Pancreas (tissue), 10 donors: ENCODE measurements at places on chromosomes 12 and 14. TPM values are rescaled to one million over a fixed set of nuclear protein-coding genes. Genes with fewer than 3 reads are reported as not detected.

- no peak for DNase-seq
Observed at GRCh38 chr14:34359420-34360117, 102.5 kb downstream of the SPTSSA start.

- no peak for DNase-seq
Observed at GRCh38 chr14:69242311-69243224, 17.4 kb upstream of the GALNT16 start.

DNA sequence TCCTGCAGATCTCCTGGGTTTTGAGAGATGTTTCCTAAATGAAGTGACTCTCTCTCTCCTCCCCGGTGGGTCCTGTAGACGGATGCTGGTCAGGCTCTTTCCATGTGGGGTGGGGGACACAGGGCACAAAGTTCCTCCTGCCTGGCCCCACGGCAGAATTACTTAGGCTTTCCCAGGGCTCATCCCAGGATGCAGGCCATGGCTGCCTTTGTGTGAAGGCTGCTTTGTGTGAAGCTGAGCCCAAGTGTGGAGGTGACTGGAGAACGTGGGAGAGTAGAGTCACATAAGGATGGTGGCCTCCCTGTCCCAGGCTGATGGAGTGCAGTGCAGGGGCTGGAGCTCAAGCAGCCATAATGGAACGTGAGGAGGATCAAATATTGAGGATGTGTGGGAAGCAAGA, 200.2 kb downstream of the ADGRD1 start:
- DNase-seq: no peak

DNA sequence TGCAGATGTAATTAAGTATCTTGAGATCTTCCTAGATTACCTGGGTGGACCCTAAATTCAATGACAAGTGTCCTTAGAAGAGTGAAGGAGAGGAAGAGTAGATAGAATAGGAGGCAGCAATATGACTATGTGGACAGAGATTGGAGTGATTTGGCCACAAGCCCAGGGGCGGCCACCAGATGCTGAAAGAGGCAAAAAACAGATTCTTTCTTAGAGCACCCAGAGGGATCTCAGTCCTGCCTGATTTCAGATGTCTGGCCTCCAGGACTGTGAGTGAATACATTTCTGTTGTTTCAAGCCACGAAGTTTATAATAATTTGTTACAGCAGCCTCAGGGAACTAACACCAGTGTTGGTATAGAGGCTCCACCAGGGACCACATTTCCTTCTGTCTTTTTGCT, 67.3 kb downstream of the DACT1 start:
- DNase-seq: no peak

DNA sequence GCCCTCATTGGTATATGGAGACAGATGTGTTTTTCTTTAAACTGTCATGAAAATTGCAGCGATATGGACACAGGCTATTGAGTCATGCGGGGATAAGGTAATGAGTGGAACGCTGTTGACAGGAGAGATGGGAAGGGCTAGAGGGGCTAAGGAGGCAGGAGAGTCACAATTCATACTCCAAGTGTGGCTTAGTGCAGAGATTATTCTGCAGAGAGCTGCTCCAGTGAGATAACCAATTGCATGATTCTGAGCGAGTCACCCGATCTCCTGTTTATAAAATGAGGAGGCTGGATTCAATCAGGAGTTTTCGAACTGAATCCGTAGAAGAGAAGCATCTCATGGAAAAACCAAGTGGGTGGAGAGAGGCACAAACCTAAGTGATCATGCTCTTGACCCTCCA, 106.4 kb upstream of the PLEKHG7 start:
- no peak for DNase-seq

DNA sequence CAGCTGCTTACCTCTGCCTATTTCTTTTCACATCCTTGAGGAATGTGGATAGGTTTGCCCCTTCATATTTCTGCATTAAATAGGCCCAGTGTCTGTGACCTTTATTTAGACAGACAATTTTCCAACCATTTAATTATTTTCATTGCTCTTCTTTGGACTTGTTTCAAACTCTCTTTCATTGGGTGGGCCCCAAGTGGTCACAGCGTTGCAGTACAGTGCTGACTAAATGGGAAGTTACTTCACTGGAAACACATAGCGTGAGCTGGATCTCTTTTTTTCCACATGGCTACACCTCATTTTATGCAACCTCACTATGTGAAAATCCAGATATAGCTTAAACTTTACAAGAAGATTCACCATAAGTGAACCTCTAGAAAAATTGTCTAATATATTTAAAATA, 438.9 kb downstream of the ADAMTS20 start:
- DNase-seq: no peak

DNA sequence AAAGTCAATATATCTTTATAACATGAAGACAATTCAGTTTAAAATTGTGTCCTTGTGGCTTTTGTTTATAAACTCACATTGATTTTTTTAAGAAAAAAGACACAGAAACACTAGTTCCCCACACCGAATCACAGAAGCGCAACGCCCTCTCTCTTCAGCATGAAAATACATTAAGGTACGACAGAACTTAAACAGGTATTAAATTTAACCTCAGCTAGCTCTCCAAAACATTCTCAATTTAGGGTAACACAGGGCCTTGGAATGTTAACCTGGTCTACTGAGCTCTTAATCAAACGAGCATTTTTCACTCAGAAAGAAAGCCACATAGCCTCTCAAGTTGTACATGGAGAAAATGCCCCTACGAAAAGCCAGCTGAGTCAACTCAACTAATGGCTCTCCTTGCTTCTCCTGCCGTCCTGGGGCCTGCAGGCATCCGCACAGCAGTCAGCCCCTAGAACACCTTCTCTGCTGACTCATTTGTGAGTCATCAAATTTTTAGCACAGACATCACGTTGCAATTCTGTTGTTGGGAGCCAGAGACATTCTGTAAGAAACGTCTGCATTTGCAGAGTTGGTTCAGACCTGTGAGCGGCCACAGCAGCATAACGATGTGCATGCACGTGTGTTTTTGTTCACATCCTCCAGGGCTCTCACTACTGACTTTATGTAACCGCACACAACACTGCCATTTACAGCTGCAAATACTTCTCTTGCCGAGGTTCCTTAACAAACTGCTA, 141.6 kb downstream of the ITPR2 start:
- no peak for DNase-seq

DNA sequence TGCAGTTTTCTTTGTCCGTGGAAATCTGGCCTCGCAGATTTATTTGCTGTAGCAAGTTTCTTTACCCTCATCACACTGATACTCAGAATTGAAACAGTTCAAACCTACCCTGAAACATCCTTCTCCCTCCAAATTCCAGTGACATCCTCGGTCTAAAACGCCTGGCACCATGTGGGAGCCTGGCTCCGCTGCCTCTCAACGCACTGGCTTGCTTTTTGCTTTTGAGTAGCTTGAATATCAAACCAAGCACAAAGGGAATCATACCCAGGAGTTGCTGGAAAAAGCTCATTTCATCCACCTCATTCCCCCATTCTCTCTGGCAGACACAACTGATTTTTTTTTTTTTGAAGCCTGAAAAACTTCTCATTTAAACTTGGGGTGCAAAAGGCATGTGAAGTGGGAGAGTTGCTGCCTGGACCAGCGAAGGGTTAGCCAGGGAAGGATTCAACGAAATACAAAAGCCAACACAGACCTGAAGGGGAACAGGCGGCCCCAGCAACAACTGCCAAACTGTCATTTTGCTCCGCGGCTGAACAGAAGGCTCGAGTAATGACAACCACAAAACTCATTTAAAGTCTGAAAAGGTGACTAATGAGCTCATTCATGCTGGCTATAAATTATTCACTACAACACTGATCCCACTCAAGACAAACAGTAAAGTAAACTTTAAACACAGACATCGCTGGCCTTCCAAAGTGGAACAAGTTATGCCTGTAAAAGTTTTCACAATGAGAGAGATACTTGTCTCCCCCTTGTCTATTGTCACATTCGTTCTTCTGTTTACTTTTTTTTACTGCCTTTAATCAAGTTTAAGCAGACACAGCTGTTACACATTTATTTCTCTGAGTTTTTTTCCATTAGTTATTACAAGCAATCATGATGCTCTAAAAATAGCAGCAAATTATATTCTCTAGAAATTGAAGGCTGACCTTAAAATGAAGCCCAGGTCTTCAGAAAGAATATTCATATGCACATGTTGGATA, 12.5 kb upstream of the FOXN3 start:
- DNase-seq: no peak

DNA sequence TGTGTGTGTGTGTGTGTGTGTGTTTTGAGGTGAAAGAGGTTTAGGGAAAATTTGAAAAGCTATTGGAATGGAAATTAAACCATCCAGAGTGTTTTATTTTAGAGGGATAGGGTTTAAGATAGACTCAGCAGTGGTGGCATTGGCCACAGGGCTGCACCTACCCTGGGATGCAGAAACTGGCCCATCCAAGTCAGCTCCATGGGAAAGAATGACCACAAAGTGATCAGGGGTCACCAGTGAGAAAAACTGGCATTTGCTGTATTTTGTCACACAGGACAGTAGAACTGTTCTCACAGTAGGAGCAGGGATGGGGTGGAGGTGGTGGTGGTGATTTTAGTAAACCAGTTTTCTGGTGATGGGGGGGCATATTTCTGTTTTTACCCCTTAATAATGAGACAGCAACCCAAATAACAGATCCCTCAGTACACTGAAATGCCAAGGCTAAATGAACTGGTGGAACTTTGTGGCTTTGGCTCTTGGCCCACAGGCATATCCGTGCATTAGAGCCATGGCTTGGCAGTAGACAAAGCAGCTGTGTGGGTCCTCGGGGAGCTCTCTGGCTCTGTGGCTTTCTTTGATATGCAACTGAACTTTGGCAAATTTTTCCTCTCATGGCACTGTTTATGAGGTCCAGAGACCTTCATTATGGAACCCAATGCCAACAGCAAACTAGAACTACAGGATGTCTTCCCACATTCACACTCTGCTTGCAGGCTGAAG, 348.3 kb downstream of the ZFP36L1 start:
- peak; percentile 62 for DNase-seq

DNA sequence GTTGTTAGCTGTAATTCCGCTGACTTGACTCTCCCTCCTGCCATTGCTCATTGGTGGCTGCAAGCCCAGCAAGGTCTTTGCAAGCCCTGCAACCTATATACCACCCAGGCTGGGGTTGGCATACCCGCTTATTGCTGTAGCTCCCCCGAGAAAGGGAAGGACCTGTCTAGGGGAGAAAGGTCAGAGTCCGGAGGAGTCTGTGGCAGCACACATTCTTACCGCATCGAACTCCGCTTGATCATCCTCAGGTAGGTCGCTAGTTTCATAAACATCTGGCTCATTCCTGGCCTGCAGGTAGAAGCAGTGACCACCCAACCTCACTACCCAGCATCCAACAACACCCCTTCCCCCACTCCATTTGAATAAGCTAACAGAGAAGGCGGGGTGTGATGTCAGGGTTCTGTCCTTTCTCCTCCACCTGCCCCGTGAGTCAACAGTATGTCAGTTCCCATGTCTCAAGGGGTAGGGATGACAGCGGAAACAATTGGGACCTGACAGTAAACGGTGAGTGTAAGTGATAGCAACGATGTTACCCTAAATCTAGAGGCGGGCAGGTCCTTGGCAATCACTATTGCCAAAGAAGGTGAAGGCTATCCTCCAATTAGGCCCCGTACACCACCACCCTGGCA, 1.1 kb downstream of the DCTN2 start:
- peak; percentile 32 for DNase-seq

GRCh38 chr12:75884465-75884985, 147.1 kb downstream of the PHLDA1 start:
- DNase-seq: no peak

DNA sequence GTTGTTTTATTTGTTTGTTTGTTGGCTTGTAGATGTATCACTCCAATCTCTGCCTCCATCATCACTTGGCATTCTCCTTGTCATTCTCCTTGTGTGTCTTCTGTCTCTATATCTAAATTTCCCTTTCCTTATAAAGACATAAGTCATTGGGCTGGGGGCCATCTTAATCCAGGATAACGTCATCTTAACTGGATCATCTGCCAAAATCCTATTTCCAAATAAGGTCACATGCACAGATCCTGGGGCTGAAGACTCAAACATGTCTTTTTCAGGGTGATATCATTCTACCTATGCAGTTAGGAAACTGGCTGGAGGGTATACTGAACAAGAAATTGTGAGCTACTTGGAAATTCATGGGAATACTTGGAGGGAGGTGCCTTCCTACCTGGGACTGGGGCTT, 8.7 kb upstream of the CCDC60 start:
- DNase-seq: no peak

- DNase-seq: no peak
Observed at GRCh38 chr14:101963052-101963451, 1.3 kb upstream of the DYNC1H1 start.

- no peak for DNase-seq
Observed at GRCh38 chr12:50482571-50482970, 22.2 kb upstream of the DIP2B start.

GRCh38 chr14:61965030-61965745, 203.0 kb downstream of the SNAPC1 start:
- DNase-seq: no peak

GRCh38 chr12:66573605-66574004, 105.3 kb downstream of the GRIP1 start:
- no peak for DNase-seq

GRCh38 chr12:122836027-122836921, 1.0 kb downstream of the HIP1R start:
- DNase-seq: peak; percentile 54

- peak; percentile 98 for DNase-seq
Observed at GRCh38 chr12:124359671-124360581, 65.0 kb downstream of the RFLNA start.

GRCh38 chr14:100540926-100541620, 46.1 kb downstream of the BEGAIN start:
- peak; percentile 52 for DNase-seq

- no peak for DNase-seq
Observed at GRCh38 chr12:117038919-117039318, 60.3 kb downstream of the TESC start.

GRCh38 chr12:69243099-69244084, 4.0 kb downstream of the CPSF6 start:
- DNase-seq: no peak

DNA sequence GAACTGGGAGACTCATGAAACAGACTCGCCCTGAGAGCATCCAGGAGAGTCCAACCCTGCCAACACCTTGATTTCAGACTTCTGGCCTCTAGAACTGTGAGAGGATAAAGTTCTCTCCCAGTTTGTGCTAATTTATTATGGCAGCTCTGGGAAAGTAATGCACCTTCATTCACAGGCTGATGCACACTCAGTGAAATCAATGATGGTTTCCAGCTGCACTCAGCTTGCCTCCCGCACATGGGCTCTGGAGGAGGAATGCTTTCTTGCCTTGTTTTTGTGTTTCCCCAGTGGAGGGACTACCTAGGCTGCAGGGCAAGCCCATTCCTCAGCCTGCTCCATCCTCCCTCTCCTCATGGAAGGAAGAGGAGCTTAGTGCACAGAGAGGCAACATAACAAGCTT, 45.7 kb downstream of the TMEM132C start:
- DNase-seq: no peak

Gene KIF5A
- 0.95 TPM for total RNA-seq

Gene TSHR
- not detected for total RNA-seq

Gene ACRBP
- total RNA-seq: 1.8 TPM

Gene COCH
- 3.6 TPM for total RNA-seq

Gene PLA2G1B
- total RNA-seq: 11,300 TPM

Gene SOAT2
- total RNA-seq: 0.09 TPM

Gene APOLD1
- 1.8 TPM for total RNA-seq

Gene ESRRB
- total RNA-seq: 0.16 TPM

Gene LRTM2
- total RNA-seq: not detected

Gene MAP3K9
- 4.8 TPM for total RNA-seq

Gene LGR5
- total RNA-seq: not detected

Gene CELA1
- not detected for total RNA-seq

Gene CDCA3
- 0.75 TPM for total RNA-seq

Gene SYNDIG1L
- not detected for total RNA-seq

Gene TAS2R8
- not detected for total RNA-seq
